ENCODE measurements at places on chromosomes 7 and 10.

GRCh38 chr10:89055159-89055558, 64.6 kb downstream of the FAS start:
- no peak for DNase-seq

DNA sequence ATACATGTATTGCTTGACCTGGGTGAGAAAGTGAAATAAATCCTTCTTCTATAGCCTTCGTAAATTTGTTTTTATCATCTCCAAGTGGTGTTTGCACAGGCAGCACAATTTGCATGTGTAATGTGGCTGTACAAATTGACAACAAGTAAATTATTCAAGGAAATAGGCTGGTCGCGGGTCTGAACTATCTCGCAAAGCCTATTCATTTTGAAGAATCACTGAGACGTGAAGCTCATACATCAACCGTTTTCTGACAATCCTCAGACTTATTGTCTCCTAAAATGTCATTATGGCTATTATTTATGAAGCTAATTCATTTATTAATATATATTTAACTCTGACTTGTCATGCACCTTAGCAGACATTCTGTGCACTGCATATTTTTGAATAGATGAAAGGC, 16.2 kb upstream of the FAM204A start:
- DNase-seq: no peak

DNA sequence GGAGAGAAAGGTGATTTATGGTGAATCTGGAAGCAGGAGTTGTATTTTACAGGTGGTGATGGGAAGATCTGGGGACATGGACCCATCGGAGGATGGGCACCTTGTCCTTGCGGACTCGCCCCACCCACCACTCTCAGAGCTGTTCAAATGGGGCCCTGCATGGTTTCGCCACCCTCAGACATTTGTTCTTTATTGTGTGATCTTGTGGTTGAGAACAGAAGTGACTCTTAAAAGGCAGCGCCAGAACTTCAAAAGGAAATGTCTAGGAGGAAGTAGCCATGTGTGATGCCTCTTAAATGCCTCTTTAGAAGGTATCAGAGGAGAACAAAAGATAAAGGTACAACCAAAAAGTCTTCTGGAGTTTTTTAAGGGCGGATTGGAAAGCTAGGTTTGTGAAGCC, 205.7 kb downstream of the KIAA1217 start:
- no peak for DNase-seq

DNA sequence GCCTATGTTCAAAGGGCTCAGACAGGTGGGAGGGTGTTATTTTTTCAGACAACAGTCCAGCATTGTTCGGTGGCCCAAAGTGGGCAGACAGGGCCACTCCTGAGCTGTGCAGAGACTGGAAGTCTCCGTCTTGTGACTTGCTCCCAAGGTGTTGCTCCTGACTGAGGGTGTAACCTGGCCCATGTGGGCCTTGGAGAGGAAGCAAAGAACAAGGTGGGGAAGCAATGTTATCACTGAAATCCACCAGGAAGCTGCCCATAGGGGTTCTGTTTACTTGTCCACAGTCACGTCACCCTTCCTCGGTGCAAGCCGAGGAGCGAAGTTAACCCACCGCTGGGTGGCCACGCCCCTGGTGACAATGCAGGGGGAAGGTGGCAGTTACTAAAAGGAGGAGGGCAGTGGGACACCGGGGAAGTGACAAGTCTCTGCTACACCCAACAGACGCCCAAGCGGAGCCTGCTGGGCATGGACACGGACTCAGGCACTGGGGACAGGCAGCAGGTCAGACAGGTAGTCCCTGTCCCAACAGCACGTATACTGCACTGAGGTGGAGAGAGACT, 311.6 kb upstream of the MKI67 start:
- DNase-seq: no peak

DNA sequence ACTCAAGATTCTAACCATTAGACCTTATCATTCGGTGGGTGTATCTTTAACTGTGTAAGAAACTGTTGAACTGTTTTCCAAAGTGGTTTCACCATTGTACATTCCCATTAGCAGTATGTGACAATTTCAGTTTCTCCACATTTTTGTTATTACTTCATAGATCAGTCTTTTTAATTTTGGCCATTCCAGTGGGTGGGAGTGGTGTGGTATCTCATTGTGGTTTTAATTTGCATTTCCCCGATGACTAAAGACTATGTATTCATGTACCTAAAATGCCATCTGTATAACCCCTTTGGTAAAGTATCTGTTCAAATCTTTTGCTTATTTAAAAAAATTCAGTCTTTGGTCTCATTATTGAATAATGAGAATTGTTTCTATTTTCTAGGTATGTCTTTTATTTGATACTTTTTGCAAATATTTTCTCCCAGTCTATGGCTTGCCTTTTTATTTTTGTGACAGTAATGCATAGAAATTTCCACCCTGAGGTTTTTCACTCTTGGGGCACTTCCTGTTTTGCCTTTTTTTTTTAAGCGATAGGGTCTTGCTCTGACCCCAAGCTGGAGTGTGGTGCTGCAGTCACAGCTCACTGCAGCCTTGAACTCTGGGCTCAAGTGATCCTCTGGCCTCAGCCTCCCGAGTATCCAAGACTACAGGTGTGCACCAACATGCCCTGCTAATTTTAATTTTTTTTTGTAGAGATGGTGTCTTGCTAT, 141.1 kb upstream of the ITGB1 start:
- no peak for DNase-seq

GRCh38 chr10:50312464-50313437, 61.4 kb upstream of the ASAH2 start:
- DNase-seq: no peak

DNA sequence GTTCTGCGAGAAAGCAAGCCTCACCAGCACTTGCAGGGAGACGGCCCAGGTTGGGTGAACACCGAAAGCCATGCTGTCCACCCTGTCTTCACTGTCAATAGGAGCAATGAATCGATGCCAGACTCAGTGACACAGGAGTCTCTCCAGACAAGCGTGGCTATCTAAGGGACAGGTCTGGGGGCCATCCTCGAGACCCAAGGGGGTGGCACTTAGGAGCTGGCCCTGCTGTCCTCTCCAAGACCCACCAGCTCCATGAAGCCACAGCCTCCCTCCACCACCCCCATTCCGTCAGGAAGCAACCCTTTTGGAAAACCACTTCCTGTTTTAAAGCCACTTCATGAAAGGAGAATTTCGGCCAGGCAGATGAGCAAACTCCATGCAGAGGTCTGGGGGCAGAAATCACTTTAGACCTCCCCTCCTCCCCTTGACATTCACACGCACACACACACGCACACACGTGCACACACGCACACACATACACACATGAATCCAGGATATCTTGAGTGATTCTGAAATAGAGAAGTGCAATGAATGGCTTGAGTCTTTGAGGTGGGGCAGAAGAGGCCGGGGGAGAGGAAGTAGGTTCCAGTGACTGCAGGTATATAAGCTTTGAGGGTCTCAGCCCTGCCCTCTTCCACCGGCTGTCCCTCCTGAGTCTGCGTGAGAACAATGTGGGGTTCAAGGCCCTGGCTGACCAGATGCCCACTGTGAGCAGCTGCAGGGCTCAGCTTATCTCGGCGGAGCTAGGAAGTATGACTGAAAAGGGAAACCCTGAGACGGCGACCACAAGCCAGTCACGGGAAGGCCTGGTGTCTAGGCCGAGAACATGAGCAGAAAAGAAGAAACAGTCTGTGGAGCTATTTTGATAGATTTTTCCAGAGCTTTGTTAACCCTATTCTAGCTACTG, 25.0 kb downstream of the RGS10 start:
- DNase-seq: no peak

DNA sequence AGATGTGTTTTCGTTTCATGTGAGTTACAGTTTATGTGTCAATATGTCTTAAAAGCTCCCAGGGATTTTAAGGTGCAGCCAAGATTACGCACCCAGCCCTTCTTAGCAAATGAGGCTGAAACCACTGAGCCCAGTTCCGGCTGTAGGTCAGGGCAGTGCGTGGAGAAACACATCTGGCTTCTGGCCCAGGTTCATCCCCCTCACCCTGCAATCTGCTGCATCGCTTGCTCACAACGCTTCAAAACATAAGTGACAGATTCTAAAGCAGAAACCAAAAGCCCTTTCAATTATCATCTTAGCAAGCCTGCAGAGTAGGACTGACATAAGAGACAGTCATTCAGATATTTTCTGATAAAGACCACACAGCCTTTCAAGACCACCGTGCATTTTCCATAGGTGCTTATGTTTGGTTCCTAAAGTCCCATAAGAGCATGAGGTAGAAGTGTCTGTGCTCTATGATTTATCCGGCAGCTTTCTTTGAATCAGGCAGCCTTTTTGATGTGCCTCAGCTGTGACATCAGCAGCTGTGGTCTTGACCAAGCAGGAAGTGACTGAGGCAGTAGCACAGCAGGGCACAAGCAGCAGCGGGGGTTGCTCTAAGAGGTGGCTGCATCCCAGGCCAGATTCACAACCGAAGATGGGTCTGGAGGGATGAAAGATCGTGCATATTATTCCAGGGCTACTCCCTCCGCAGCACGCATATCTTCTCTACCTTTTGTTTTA, 72.1 kb upstream of the LYZL2 start:
- DNase-seq: no peak

- DNase-seq: no peak
Observed at GRCh38 chr10:48839809-48840679, 99.6 kb downstream of the LRRC18 start.

DNA sequence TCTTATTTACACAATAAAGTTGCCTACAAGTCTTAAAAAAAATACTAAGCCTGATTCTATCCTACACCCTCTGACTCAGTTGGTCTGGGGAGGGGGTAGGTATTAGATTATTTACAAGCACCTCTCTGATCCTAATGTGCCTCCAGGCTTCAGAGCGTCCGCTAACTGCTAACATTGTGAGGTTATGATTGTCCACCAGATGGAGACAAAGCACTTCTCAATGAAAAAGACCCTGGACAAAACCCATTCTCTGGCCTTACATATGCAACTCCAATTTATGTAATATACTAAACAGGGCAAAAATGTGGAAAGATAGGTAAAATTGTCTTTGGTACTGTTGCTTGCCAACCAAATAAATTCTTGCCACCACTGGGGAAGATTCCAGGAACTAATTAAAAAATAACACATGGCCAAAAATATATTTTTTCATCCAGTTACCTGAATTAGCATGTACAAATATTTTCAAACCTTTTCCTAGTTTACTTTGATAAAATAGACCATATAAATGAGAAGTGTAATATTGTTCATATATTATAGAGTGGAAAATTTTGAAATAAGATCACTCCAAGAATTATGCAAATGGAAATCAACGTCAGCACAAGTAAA, 92.4 kb downstream of the KIF20B start:
- DNase-seq: peak; percentile 19

DNA sequence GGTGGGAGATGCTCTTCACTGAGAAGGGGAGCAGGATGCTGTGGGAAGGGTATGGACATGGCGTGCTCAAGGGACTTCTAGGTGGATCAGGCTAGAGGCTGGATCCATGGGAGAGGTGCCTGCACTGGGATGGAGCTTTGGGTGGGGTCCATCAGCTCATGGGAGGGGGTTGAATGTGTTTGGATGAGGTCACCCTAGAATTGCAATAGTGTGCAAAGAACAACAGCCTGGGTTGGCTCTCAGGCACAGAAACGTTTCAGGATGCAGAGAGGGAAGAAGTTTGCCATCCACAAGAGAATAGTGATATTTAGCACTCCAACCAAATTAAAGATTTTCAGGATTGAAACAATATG, 66.1 kb downstream of the SNX10 start:
- DNase-seq: no peak

DNA sequence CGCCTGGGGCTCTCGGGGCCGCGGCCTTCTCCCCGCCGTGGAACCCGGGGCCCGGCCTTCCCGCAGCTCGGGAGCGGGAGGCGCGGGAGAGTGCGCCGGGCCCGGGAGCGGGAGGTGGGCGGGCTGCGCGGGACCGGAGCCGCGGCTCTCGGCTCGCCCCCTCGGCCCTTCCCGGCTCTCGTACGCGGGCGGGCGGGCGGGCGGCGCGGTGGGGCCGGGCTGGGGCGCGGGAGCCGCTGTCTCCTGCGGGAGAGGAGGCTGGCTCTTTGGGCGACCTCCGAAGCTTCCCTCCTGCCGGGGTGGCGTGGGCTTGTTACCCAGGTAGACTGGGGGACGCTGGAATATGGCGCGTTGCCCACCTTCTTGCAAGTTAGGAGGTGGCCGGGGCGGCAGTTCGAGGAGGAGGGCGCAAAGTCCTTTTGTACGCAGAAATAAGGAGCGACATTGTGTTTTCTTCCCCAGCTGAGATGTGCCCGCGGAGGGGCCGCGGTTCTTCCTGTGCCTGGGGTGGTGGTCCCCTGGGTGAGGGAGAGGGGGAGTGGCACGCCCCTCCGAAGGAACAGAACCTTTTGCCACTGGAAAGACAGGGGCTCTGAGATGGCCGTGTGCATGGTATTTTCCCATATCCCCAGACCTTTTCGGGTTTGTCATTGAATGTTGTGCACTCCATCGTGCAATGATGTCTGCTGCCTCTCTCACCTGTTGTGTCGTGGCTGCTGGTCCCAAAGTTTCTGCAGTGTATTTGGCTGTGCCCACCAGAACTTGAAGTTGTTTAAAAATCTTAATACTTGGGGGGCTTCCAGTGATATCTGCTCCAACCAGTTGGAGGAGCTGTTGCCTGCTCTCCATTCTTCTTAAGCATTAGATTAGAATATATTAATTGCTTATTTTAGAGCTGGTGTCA, 844 bp downstream of the NRF1 start:
- DNase-seq: peak; percentile 14

DNA sequence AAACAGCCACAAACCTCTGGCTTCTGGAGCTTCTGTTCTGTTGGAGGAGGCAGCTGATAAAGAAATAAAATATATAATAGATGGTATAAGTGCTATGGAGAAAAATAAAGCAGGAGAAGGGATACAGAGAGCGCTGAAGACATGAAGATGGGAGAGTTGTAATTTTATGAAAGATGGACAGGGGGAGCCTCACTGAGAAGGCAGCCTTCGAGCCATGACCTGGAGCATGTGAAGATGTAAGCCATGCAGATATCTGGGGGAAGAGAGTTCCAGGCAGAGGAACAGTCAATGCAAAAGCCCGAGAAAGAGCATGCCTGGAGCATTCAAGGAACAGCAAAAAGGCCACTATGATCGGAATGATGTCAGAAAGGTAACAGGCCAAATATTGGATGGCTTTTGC, 187.5 kb downstream of the KIAA1217 start:
- no peak for DNase-seq

DNA sequence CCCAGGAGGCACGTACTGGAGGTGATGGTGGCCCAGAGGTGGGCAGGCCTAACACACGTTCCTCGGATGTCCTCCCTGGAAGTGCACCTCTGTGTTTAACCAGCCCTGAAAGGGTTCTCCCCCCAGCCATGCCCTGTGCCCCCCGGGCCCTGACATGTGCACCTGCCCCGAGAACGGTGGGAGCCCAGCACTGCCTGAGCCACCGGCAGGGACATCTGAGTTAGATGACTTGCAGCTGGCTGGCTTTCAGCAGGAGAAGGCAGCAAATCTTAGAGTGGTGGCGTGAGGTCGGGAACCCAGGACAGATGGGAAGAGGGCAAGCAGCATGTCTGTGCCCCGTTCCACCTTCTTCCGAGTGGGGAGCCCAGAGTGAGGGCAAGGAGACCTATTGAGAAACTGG, 291.8 kb downstream of the TCERG1L start:
- no peak for DNase-seq

- no peak for DNase-seq
Observed at GRCh38 chr7:115230882-115231571, 309.1 kb downstream of the MDFIC start.
